NCI-H1417 treated with DMSO at 0.1 percent for 48 hours (cell line): ENCODE measurements at places on chromosomes 4 and X.

GRCh38 chrX:16756724-16757123 lies 29.5 kb upstream of the TXLNG start:
- DNase-seq: peak; percentile 58

DNA sequence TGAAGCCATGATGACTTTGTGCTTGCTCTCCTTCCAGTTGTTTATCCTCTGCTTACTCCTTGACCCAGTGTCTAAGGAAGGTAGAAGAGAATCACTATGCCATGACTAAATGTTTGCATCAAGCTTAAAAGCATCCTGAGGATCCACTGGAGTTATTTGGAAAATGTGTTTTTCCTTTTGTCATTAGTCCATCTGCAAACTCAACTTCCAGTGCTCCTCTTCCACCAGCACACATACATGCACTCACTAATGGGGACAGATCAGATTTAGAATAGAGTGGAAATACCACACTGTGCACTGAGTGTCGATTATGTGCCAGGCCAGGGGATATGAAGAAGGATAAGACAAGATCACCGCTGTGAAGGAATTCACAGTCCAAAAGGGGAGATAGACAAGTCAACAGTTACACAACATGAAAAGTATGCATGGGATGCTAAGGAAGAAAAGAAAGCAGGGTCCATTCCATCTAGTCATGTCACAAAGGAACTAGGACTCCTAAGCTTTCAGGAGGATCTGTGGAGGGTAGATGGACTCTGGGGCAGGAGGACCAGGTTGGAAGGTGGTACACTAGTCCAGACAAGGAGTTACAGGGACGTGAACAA lies 1.9 kb downstream of the OCIAD2 start:
- no peak for DNase-seq

GRCh38 chr4:187302457-187303150 lies 578.9 kb upstream of the FAT1 start:
- DNase-seq: no peak

- DNase-seq: no peak
Measured at GRCh38 chrX:154805696-154806091, 409 bp upstream of the MPP1 start.

DNA sequence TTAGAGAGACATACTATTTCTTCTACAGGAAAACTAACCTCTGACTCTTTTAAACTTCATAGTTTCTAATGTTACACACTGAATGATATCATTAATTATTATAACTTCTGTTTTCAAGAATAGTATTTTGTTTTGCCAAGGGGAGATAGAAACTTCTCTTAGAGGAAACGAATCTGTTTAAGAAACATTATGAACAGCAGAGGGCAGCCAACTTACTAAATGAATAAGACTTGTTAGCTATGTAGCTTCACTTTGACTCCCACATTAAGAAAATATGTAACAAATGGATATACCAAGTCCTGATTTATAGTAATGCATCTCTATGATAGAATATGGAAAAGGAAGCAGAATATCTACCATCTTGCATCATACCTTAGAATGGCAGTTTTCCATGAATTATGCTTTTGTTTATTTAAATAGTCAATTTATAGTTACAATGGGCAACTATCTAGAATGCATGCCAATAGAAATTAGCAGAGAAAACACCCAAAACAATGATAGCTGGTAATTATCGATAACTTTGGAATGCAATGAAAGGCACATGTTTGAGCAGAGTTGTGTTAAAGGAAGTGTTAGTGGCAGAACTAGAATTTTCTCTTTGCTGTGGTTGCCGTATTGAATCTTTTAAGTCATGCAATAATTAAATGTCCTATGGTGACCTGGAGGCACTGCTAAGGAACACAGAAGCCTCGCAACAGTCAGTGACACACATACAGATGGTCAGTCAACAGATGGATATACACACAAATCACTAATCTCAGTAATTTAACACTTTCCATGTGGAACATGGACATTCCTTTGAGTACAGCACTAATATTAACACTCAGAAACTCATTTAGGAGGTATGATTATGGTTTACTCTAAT lies 105.7 kb upstream of the PDLIM3 start:
- no peak for DNase-seq

DNA sequence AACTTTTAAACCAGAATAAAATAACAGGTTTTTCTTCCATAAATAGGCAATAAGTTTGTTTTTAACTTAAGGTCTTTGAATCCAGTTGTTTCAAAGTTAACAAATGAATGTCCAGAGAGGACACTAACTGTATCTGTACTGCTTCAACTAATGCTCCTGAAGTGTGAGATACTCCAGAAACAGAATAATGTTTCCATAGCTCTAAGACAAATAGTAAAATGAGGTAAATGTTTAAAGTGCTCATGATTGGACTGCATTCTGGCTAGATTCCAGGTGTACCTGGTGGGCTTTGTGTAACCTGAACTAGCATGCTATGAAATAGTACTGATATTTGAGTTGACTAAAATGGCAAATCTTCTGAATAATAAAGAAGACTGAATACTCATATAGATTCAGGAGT lies 51.7 kb downstream of the METTL14 start:
- DNase-seq: no peak

- no peak for DNase-seq
Measured at GRCh38 chrX:145818186-145819113, 821 bp downstream of the SLITRK2 start.
